ENCODE measurements at places on chromosomes 5 and 9.
A peak's percentile ranks its signal among the peaks of the same experiment; 100 is the strongest.

GRCh38 chr9:121728916-121729315, 77.5 kb downstream of the DAB2IP start:
- no peak for DNase-seq

GRCh38 chr5:6273749-6274148, 104.6 kb downstream of the MED10 start:
- no peak for DNase-seq

DNA sequence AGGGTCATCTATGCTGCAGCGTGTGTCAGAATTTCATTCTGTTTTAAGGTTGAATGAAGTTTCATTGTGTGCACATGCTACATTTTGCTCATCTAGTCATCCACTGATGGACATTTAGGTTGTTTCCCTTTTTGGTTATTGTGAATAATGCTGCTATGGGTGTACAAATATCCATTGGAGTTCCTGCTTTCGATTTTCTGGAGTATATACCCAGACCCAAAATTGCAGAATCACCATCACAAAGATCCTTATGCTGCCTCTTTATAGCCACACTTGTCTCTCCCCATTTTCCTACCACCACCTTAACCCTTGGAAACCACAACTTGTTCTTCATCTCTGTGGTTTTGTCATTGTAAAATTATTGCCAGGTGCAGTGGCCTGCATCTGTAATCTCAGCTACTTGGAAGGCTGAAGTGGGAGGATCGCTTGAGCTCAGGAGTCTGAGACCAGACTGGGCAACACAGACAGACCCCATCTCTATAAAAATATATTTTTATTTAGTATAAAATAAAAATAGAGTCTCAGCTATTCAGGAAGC, 166.2 kb downstream of the HSD17B3 start:
- DNase-seq = no peak

- DNase-seq = no peak
Measured at GRCh38 chr5:171999877-172000276, 6.6 kb downstream of the FBXW11 start.

DNA sequence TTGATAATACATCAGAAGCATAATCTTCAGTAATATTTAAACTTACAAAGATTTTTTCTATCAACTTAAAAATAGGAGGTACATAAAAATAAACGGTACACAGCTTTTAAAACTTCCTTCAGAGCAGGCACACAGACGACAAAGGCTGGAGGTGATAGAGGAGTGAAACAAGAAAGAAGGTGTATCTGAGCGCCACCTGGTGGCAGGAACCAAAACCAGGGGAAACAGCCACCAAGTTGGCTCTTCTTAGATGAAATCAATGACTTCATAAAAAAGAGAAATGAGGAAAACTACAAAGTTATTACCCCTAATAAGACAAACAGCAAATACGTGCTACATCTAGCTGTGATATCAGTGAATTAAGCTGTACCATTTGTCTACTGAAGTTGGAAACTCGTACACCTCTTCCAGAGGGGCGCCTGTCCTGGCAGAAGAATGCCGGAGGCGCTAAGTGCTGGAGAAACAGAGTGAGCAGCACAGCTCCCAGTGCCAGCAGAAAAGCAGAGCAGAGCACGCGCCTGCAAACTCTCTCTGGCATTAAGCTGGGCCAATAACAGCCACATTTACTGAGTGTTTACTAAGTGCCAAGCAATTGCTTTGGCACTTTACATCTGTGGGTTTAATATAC, 85.9 kb downstream of the SETX start:
- peak; percentile 89 for DNase-seq

- DNase-seq = no peak
Measured at GRCh38 chr5:34682926-34683623, 26.9 kb downstream of the RAI14 start.
